ENCODE measurements at places on chromosomes 7 and 10.

GRCh38 chr10:64011912-64012714 is 490.9 kb downstream of the REEP3 start:
- no peak for ATAC-seq

DNA sequence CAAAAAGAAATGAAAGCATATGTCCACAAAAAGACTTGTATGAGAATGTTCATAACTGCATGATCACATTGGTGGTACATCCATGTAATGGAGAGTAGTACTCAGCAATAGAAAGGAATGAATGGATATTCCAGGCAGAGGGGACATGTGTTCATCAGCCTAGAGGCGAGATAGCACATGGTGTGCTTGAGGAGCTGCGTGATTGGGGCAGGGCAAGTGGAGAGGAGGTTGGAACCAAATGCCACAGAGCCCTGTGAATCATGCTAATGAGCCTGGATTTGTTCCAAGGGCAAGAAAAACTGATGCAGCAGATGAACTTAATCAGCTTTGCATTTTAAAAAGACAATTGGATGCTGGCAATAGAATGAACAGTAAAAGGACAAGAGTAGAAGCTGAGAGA is 73.3 kb downstream of the C10orf90 start:
- ATAC-seq: peak; percentile 37

DNA sequence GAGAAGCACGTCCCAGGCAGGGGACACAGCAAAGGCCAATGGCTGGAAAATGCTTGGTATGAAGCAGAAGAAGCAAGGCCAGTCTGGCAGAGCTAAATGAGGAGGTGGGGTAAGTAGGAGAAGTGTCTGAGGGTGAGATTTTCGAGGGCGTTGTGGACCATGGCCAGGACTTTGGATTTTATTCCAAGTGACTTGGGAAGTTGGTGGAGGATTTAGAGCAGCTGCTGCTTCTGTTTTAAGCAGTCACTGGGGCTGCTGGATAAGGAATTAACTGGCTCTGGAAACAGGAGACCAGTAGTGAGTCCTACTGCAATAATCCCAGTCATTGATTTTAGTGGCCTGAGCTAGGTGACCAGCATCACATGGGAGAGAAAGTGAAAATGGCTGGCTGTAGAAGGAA is 67.6 kb upstream of the GSDME start:
- no peak for ATAC-seq

GRCh38 chr7:133742709-133743538 is 384.2 kb upstream of the LRGUK start:
- no peak for ATAC-seq

- no peak for ATAC-seq
These were observed 73.2 kb downstream of the TNS3 start for GRCh38 chr7:47508389-47509380.

GRCh38 chr10:124521429-124521871 is 59.8 kb downstream of the LHPP start:
- no peak for ATAC-seq

GRCh38 chr7:106504645-106505044 is 156.3 kb downstream of the CCDC71L start:
- no peak for ATAC-seq

DNA sequence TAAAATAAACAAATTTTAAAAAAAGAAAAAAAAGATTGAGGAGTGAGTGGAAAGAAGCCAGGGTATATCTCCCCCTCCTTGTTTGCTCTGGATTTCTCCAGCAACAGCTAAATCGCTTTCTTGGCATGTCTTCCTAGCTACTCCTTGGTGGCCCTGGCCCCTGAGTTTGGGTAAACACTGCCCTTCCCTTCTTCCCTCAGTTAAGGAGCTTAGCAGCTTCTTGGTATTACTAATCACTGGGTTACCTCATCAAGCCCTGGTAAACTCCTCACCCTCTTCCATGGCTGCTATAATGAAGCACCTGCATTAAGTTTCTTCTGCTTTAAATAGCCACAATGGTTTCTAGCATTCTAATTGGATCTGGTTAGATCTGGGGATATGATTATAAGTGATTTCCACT is 269.8 kb downstream of the FZD1 start:
- peak; percentile 53 for ATAC-seq

DNA sequence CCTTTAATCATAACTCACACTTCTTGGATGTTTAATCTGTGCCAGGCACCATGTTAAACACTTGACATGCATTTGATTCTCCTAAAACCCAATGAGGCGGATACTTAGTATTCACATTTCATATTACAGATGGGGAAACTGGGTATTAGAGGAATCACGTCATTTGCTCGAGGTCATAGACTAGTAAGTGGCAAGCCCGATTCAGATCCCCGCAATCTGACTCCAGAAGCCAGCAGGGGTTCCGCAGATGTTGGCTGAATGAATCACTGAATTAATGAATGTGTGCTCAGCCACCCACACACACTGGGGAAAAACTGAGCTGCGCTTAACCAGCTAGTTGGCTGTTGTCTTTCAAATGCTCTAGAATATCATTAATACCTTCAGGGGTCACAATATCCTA is 22.5 kb upstream of the ENO4 start:
- no peak for ATAC-seq

DNA sequence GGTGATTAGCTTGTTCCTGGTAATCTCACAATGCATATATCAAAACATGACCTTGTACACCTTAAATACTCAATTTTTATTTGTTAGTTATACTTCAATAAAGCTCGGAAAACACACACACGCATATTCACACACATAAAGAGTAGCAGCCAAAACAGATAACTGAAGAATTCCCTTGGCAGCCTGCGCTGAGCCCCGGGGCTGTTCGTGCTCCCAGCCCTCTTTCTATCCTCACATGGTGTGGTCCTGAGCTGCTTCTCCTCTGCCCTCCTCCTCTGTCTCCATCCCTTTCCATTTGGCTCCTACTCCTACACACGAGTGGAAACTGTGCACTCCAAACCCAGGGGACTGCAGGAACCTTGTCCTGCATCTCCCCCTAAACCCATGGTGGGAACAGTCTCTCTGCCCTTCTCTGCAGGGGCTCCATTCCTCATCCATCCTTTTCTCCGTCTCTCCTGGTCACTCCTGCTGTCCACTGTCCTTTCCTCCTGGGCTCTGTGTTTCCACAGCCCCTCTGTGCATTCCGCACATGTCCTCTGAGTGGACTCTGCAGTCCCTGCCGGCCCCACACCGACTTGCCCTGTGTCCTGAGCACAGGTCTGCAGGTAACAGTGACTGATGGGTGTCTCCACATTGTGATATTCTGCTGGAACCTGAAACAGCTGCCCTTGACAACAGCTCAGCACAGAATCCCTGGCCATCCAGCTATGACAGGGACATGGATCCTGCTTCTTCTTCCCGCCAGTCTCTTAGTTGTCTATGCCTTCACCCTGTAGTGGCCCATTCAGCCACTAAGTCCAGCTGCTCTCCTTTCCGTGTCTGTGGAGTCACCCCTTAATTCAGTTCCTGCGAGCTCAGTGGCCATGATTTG is 216.8 kb upstream of the ZNF32 start:
- no peak for ATAC-seq

GRCh38 chr10:103751667-103752290 is 103.6 kb downstream of the SH3PXD2A start:
- ATAC-seq: no peak

GRCh38 chr7:94433224-94433623 is 38.5 kb downstream of the COL1A2 start:
- ATAC-seq: no peak

GRCh38 chr10:61279400-61279799 is 173.8 kb downstream of the TMEM26 start:
- no peak for ATAC-seq

- peak; percentile 99 for ATAC-seq
These were observed 26.0 kb upstream of the MCU start for GRCh38 chr10:72665925-72666324.

DNA sequence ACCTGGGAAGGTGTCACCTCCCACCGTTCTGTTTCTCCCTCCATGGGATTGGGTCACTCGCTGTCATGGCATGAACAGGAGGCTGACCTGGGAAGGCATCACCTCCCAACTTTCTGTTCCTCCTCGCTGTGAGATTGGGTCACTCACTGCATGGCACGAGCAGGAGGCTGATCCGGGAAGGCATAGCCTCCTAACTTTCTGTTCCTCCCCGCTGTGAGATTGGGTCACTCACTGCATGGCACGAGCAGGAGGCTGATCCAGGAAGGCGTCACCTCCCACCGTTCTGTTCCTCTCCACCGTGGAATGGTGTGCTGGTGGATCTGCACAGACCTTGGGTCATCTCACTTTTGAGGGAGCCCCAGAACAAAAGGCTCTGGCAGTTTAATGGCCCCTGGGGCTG is 239.2 kb upstream of the PRKCQ start:
- ATAC-seq: no peak

DNA sequence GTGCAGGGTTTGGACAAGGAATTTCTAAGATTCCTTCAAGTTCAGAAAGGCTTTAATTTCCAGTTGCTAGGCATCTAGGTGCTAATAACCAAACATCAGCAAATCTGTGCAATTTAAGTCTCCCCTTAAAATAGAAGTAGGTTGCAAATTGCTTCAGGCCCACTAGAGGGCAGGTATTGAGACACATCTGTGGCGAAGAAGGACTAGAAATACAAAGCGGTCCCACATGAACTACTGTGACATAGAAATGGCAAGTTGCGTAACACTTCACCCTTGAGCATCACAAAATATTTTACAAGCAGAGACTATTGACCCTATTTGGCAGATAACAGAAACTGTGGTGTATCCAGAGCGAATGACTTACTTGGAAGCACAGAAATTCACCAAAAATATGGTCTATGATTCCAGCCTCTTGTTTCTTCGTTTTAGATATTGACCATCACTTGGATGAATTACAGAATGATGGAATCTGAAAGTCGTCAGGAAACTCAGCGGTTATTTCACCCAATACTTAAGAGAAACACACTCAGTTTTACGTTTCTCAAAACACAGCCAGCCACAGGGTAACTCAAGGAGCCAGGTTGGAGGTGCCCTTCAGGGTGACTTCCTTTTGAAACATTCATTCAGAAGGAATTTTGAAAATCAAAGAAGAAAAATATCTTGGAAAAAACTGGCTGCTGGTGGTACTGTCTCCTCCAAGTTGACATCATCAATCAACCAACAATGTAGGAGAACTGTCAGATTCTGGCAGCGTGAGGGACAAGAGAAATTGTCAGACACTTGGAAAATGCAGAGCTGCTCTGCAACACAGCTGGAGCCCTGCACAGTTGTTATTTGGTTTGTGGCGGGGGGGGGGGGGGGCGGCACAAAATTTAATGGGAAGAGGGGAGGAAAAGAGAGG is 256.3 kb upstream of the MINDY3 start:
- ATAC-seq: no peak

GRCh38 chr10:113180401-113181154 is 230.5 kb downstream of the TCF7L2 start:
- no peak for ATAC-seq

DNA sequence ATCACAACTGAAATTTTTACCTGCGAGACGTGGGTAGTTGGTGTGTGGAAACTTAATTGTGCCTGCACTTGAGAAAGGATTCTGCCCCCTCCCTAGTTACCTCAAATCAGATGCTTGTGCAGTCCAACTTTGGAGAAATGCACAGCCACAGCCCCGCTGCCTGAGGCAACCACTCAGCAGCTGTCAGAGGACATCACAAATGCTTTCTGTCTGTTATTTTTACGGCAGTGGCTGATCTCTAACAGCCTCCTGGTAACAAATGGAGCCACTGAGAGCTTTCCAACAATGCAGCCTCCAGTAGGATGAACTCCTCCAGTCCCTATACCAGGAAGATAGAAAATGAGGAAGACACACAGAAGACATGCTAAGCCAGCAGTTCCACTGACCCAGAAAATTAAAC is 712.2 kb upstream of the GHITM start:
- ATAC-seq: no peak

Measured in esophagus mucosa (tissue), 1 donor.